GM12865 (cell line): ENCODE measurements at places on chromosomes 12 and 14.
A peak's percentile ranks its signal among the peaks of the same experiment; 100 is the strongest.

DNA sequence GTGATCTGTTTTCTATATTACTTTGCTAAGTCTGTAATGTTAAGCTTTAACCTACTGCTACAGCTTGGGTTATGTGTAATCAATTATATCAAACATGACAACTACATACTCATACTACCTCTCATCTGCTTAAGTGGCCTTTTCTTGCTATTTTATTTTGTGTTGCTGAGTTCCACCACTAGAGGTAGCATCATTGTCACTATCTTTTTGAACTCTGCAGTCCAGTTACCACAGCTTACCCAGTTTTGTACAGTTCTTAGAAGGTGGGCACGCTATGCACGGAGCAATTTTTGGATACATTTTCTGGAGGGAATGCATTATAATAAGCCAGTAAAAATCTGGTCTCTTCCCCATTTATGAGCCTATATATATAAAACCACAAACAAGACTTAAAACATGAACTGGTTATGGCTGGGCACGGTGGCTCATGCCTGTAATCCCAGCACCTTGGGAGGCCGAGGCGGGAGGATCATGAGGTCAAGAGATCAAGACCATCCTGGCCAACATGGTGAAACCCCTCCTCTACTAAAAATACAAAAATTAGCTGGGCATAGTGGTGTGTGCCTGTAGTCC lies 48.5 kb downstream of the SAV1 start:
- peak; percentile 66 for DNase-seq

DNA sequence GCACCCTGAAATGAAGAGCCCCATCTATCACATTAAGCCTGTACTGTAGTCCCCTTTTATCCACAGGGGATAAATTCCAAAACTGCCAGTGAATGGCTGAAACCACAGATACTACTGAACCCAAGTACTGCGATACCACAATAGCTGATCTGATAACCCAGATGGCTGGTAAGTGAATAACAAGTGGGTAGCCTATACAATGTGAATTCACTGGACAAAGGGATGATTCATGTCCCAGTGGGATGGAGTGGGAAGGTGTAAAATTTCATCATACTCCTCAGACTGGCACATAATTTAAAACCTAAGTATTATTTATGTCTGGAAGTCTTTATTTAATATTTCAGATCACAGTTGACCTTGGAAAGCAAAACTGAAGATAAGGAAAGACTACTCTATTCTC lies 201.3 kb downstream of the GPHN start:
- DNase-seq: no peak

DNA sequence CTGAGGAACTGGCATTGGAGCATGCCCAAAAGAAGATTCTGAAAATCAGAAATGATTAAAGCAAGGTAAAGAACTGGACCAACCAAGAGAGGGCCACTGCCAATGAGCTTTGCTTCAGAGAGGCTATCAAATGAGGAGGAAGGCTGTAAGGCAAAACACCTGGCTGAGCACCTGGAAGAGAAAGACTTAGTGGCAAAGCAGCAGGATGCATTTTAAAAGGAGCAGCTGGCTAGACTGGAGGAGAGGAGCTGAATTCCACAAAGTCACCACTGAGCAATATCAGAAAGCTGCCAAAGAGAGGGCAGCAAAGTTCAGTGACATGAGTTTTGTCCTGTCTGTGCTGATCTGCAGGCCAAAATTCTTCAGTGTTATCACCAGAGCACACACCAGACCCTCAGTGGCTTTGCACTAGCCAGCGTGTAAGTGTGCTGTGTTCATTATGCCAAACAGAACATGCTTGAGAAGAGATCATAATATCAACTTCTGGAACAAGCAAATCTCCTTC lies 338.7 kb downstream of the TRHDE start:
- no peak for DNase-seq

DNA sequence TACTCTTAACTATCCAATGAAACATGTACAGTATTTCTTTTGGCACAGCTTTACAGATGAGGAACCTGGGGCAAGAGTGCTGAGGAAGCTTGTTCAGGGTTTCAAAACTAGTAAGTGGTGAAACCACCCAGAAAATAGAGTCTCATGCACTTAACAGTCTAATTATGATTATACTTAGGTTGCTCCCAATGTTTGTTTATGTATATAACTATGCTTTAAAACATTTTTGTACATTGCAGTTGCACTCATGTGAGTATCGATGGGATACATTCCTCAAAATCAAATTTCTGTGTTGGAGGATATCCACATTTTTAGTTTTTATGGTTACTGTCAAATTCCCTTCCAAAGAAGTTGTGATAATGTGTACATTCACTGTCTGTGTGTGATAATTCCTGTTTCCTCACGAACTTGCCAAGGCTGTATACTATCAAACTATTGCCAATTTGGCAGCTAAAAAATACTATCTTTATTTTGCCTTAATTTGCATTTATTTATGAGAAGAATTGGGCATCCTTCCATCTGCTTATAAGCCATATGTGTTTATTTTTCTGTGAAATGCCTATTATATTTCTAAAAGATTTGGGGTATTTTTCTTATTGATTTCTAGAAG lies 143.9 kb upstream of the SSTR1 start:
- no peak for DNase-seq

DNA sequence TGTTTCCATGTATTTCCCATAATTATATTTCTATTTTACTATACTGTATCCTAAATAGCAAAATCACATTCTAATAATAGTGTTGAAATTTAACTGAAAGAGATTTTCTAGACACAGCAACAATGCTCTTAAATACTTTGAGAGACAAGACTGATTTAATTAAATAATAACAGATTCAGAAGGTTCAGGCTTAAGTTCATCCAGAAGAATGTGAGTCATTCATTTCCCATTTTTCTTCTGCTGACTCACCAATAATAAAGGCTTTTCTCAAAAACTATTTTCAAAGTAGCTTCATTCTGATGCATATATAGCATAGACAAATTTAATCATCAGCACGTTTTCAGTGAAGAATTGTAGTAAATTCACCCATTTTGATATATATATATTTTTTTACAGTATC lies 481.4 kb downstream of the MDGA2 start:
- DNase-seq: no peak

GRCh38 chr14:29799464-29800095 lies 128.1 kb downstream of the PRKD1 start:
- no peak for DNase-seq

DNA sequence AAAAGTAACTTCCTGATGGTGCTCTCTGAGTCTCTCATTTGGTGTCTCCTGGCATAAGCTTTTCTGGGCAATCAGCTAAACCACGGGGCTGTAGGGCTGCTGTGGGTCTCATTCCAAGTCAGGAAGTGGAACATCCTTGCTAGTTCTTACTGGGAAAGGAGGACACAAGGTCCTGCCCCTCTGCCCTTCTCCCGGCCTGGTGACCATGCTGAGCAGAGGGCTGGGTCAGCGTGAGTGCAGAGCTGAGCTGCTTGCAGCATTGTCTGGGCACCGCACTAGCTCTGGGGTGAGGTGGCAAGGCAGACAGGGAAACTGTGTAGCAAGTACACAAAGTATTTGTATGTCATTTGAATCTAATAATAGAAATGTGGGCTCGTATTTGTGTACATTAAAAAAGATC lies 45.0 kb upstream of the ASPG start:
- DNase-seq: no peak

DNA sequence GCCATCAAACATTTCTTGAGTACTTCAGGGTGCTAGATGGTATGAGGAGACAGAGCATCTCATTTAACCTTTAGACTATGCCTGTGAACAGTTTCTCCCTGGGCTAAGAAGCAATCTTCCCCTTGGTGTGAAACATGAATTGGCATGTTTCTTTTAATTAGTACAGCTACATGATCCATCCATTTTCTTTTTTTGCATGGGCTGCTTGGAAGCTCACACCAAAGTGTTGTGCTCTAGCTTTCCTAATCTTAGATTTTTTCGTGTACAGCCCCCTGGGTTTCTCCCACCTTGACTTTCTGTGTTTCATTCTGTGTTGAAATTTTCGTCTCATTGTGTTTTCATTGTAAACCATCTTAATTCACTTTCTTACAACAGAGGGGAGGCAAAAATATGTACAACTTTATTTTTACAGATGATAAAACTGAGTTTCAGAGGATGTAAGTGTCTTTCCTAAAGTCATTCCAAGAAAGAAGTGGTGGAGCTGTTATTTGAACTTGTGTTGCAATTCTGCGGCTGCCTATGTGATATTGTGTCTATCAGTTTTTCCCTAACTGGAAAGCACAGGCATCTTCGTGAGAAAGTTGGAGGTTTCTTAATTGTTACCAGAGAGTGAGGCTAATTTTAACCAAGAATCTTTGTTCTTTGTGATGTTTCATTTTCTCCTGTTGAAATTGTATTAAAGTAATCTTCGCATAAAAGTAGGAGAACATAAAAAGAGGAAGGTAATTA lies 64.5 kb downstream of the DAAM1 start:
- no peak for DNase-seq

GRCh38 chr12:63226792-63227463 lies 75.9 kb upstream of the AVPR1A start:
- DNase-seq: no peak

GRCh38 chr12:131137836-131138637 lies 184.3 kb downstream of the ADGRD1 start:
- DNase-seq: no peak

DNA sequence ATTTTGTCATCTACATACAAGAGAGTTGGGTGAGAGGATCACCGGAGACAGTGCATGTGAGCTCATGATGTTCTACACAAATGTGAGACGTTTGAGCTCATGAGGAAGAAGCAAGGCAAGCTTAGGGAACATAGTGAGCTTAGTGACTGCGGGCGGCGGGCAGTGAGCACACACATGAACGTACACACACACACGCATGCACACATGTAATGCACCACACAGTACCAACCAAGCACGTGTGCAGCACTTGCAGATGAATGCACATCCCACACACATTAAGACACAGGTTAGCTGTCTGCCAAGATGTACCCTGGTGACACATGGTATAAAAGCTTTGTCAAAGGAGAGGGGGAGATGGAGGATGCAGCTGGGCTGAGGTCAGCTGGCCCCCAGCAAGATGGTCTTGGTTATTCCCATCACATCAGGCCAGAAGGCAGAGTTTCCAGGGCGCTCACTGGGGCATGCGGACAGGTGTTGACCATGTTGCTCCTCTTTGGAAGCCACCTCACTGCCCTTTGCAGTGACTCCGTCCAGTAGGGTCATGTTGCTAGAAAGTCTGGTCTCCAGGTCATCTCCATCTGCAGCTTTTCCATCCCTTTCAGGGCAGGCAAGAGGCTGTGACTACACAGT lies 8.7 kb upstream of the CACNA2D4 start:
- no peak for DNase-seq

DNA sequence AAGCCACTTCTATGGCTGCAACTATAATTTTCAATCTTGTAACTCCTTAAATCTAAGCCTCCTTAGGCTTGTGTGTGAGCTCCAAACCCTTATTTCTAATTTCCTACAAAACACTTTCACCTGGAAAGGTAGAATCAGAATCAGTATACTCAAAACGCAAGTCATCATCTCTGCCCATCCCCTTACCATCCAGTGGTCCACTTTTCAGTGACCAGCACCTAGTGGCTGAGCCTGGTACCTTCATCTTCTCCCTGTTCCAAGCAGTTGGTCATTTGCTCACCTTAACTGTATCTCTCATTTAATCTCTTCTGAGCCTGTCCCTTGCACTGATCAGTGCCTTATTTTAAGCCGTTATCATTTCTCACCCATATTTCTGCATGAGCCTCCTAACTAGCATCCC lies 107.9 kb downstream of the PPM1H start:
- DNase-seq: no peak
